T-cell (primary cell): ENCODE measurements at places on chromosomes 2 and 18. TPM values are rescaled to one million over a fixed set of nuclear protein-coding genes. Genes with fewer than 3 reads are reported as not detected.
A peak's percentile ranks its signal among the peaks of the same experiment; 100 is the strongest.

The SRD5A2 gene
- total RNA-seq, result not detected

- H3K27me3 ChIP-seq, result no peaks in the 10 kb centered on the region
- H3K4me3 ChIP-seq, result no peak overlapping the region
- no peak overlapping the region for H3K27ac ChIP-seq
- no peak for DNase-seq
- peaks cover 52% of the 10 kb centered on the region for H3K36me3 ChIP-seq
Measured at GRCh38 chr2:157735532-157735931, 106.9 kb upstream of the ACVR1C start.

DNA sequence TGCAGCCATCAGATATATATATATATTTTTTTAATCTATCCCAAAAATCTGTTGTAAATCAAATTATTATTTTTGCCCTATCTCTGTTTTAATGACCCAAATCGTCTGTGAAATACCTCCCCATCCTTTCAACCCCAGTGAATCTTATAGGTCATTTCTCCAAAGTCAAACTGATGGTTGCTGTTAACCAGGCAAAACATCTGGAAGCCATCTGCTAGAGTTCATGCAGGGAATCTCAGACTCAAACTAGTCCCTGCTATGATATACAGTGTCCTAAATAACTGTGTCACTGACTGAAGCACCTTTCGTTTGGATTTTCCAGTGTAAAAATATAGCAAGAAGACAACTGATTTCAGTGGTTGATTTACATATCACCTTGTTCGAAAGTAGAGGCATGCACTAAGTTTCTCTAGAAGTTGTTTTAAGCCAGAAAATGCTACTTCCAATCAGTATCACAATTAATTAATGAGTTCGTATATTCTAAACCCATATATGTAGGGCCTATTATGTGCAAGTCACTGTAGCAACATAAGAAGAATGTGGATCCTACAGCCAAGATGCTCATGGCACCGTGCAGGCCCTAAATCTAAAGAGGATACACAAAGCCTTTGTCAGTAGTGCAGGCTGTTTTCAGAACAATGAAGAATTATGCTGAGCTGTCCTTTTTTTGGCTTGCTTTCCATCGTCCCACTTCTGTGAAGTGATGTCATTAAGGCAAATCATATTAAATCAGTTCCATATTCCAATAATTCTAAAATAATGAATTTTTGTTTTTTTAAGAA, 566.0 kb downstream of the STK39 start:
- H3K27ac ChIP-seq, result no peak overlapping the region
- no peak for DNase-seq
- no peaks in the 10 kb centered on the region for H3K36me3 ChIP-seq
- H3K4me1 ChIP-seq, result no peaks in the 10 kb centered on the region
- H3K27me3 ChIP-seq, result no peaks in the 10 kb centered on the region

- H3K36me3 ChIP-seq, result peaks cover 7% of the 10 kb centered on the region
- H3K4me1 ChIP-seq, result peaks cover 16% of the 10 kb centered on the region
- peak overlapping the region; percentile 59 for H3K4me3 ChIP-seq
- DNase-seq, result no peak
- no peaks in the 10 kb centered on the region for H3K27me3 ChIP-seq
Measured at GRCh38 chr2:37602040-37602439, 69.4 kb downstream of the CDC42EP3 start.

DNA sequence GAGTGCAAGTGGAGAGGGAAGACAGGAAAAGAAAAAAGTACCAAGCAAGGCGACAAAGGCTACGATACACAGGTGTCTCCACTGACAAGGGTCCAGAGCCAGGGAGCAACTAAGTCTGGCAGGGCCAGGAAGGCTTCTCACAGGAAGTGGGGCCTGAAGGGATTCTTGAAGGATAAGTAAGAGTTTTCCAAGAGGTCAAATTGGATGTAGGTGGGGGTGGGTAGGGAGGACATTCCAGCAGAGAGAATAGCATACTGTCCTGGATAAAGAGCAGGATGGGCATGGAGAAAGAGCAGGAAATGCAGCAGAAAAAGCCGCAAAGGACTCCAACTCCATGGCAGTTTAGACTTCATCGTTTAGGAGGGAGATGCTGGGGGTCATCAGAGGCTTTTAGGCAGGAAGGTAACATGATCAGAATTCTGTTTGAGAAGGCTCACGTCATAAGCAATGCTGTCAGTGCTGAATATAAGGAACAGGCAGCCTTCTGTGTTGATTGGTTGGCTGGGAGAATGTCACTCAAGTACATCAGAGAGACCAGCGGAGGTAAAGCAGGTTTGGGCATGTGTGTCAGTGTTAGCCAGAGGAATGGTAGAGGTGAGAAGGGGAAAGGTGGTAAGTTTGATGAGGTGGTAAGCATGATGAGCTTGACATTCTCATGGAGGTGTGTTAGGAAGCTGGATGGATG, 35.1 kb downstream of the ARHGAP25 start:
- DNase-seq, result peak; percentile 47
- no peaks in the 10 kb centered on the region for H3K36me3 ChIP-seq
- peak overlapping the region; percentile 95 for H3K27ac ChIP-seq
- H3K4me1 ChIP-seq, result peaks cover 95% of the 10 kb centered on the region
- H3K27me3 ChIP-seq, result no peaks in the 10 kb centered on the region
- H3K4me3 ChIP-seq, result no peak overlapping the region

DNA sequence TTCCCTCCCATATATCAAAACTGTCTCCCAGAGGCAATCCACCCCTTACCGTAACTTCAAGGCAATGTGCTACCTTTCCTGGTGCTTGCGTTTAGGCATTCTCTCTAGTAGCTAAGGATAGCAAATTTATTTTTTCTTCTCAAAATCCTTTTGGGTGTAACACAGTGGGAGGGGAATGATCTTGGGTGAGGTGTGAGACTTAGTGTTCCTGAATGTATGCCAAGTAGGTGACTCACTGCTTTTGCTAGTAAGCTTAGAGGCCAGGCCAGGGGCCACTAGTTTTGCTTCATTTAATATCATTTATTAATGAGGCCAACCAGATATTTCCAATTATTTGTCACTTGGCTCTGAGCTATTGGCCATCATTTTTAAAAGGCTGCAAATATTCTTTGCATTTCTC, 135.5 kb downstream of the NAPG start:
- H3K36me3 ChIP-seq, result no peaks in the 10 kb centered on the region
- H3K4me3 ChIP-seq, result no peak overlapping the region
- H3K27me3 ChIP-seq, result no peaks in the 10 kb centered on the region

- H3K4me1 ChIP-seq, result peaks cover 98% of the 10 kb centered on the region
- H3K27me3 ChIP-seq, result no peaks in the 10 kb centered on the region
- peaks cover 16% of the 10 kb centered on the region for H3K36me3 ChIP-seq
- H3K27ac ChIP-seq, result peak overlapping the region; percentile 93
- DNase-seq, result peak; percentile 71
- no peak overlapping the region for H3K4me3 ChIP-seq
Measured at GRCh38 chr2:98460573-98461497, 16.2 kb downstream of the INPP4A start.

The HAAO gene
- total RNA-seq, result not detected

DNA sequence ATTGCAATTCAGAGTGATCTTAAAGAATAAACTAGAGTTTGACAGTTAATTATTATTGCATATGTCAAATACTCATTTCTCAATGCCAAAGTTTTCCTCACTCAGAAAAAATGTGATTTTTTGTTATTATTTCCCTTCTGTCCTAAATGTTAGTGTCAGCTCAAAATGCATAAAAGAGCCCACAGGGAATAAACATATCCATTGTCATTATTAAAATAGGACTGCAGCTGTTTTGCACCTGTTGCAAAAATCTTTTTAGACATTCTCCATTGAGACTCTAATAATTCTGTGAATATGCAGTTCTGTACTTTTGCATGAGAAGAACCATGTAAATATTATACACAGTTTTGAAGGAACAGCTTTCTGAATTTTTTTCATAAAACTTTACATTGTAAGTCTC, 540.0 kb upstream of the SLC39A10 start:
- no peak for DNase-seq
- no peaks in the 10 kb centered on the region for H3K4me1 ChIP-seq
- no peaks in the 10 kb centered on the region for H3K27me3 ChIP-seq
- no peaks in the 10 kb centered on the region for H3K36me3 ChIP-seq

- H3K4me1 ChIP-seq, result no peaks in the 10 kb centered on the region
- H3K27ac ChIP-seq, result no peak overlapping the region
- H3K36me3 ChIP-seq, result no peaks in the 10 kb centered on the region
- peaks cover 37% of the 10 kb centered on the region for H3K27me3 ChIP-seq
- H3K4me3 ChIP-seq, result no peak overlapping the region
Measured at GRCh38 chr2:9235147-9236044, 28.8 kb downstream of the ASAP2 start.

DNA sequence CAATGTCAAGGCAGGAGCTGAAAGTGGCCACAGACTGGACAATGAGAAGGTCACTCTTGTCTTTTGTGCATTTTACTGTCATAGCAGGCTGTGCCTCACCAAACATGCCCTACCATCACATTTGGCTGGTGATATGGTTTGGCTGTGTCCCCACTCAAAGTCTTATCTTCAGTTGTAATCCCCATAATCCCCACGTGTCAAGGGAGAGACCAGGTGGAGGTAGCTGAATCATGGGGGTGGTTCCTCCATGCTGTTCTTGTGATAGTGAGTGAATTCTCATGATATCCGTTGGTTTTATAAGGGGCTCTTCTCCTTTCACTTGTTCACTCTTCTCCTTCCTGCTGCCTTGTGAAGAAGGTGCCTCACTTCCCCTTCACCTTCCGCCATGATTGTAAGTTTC, 49.6 kb upstream of the STPG4 start:
- H3K27ac ChIP-seq, result no peak overlapping the region
- no peak overlapping the region for H3K4me3 ChIP-seq
- no peaks in the 10 kb centered on the region for H3K4me1 ChIP-seq
- H3K27me3 ChIP-seq, result no peaks in the 10 kb centered on the region
- DNase-seq, result no peak
- H3K36me3 ChIP-seq, result no peaks in the 10 kb centered on the region

GRCh38 chr2:195706161-195706900, 49.3 kb downstream of the SLC39A10 start:
- H3K27ac ChIP-seq, result no peak overlapping the region
- no peaks in the 10 kb centered on the region for H3K36me3 ChIP-seq
- H3K4me3 ChIP-seq, result no peak overlapping the region
- H3K27me3 ChIP-seq, result no peaks in the 10 kb centered on the region

The DPYSL5 gene
- total RNA-seq, result not detected

GRCh38 chr2:215531284-215531683, 95.4 kb upstream of the FN1 start:
- no peaks in the 10 kb centered on the region for H3K36me3 ChIP-seq
- no peak overlapping the region for H3K4me3 ChIP-seq
- H3K4me1 ChIP-seq, result no peaks in the 10 kb centered on the region
- no peaks in the 10 kb centered on the region for H3K27me3 ChIP-seq
- H3K27ac ChIP-seq, result no peak overlapping the region

The EML4 gene
- 123 TPM for total RNA-seq

The HRH4 gene
- 2.7 TPM for total RNA-seq

The SLC35F5 gene
- total RNA-seq, result 22.2 TPM

DNA sequence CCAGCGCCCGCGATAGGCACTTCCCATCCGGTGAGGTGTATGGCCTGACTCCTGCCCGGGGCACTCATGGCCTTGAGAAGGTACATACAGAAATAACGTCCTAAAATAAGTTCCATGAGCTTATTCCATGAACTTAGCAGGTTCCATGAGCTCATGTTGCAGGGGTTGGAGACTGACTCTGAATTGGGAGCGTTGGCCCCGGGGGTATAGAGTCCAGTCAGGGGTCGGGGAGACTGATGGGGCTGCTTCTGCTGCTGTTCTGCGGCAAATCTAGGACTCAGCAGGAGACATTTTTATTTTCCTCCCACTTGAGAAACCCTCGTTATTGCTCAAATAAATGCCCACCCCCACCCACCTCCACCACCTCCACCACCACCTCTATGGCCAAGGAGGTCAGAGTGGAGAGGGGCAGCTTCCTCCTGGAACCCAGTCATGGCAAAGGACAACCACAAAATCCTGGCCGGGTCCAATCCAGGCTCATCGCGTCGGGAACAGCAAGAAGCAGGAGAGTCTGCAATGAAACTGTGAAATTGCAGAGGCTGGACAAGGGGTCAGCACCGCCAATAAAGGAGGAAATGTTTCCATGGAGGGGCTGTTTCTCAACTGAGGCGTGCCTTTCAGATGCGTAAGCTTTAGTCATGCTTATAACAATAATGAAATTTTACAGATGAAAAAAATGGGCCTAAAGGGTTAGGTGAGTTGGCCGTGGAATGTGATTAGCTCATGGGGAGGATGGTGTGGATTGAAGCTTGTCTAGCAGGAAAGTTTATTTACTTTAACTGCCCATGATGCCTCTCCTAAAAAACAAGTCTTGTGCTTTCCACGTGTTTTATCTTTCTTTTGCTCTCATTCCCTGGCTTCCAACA, 136.6 kb upstream of the ALKAL2 start:
- no peak overlapping the region for H3K4me3 ChIP-seq
- no peak overlapping the region for H3K27ac ChIP-seq
- H3K27me3 ChIP-seq, result no peaks in the 10 kb centered on the region
- H3K4me1 ChIP-seq, result peaks cover 11% of the 10 kb centered on the region
- no peak for DNase-seq

The LYG1 gene
- total RNA-seq, result 3.1 TPM

The ELP2 gene
- 150 TPM for total RNA-seq

DNA sequence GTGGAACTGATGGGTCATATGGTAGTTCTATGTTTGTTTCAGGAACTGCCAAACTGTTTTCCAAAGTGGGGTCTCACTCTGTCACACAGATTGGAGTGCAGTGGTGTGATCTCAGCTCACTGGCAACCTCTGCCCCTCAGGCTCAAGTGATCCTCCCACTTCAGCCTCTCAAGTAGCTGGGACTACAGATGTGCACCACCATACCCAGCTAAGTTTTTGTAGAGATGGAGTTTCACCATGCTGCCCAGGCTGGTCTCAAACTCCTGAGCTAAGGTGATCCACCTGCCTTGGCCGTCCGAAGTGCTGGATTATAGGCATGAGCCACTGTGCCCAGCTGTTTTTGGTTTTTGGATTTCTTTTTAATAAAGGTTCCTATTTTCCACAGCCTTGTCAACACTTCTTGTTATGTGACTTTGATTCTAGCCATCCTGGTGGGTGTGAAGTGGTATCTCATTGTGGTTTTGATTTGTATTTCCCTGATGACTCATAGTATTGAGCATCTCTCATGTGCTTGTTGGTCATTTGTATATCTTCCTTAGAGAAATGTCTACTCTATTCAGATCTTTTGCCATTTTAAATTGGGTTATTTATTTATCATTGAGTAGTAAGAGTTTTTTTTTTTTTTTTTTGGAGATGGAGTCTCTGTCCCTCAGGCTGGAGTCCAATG, 22.8 kb downstream of the NPC1 start:
- peaks cover 70% of the 10 kb centered on the region for H3K36me3 ChIP-seq
- H3K27me3 ChIP-seq, result no peaks in the 10 kb centered on the region
- H3K27ac ChIP-seq, result no peak overlapping the region

GRCh38 chr18:634551-635045, 22.9 kb upstream of the TYMS start:
- H3K4me1 ChIP-seq, result no peaks in the 10 kb centered on the region
- H3K27me3 ChIP-seq, result no peaks in the 10 kb centered on the region
- no peaks in the 10 kb centered on the region for H3K36me3 ChIP-seq
- H3K4me3 ChIP-seq, result no peak overlapping the region
- no peak for DNase-seq

The NEUROD1 gene
- not detected for total RNA-seq
